ENCODE measurements at places on chromosomes 2 and 18.

DNA sequence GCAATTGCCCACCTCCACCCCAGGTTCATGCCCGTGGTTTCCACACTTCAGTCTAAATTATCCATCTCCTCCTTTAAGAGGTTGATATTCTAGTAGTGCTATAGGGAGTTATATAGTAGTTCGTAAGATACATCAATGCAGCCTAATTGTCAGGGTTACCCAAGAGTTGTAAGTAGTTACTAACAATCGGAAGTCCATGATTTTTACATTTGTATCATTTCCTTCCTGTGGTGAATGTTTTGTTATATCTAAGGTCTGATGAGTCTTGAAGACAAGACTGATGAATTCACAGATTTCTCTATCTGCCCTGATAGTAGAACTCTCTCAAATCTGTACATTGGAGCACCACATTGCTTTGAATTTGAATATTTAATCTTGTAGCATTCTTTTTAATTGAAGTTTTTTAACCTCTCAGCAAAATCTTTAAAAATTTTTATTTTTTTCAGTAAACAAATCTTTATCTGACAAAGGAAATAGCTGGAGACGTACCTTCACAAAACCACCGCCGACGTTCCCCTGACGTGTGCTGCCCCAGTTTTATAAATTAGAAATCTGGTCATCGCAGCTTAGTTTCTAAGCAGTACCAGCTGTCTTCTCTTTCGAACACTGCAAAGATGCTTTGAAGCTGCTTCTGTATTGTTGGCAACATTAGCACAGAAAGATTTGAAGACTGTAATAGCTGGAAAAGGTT is 264.5 kb downstream of the SOCS6 start:
- DNase-seq: no peak

DNA sequence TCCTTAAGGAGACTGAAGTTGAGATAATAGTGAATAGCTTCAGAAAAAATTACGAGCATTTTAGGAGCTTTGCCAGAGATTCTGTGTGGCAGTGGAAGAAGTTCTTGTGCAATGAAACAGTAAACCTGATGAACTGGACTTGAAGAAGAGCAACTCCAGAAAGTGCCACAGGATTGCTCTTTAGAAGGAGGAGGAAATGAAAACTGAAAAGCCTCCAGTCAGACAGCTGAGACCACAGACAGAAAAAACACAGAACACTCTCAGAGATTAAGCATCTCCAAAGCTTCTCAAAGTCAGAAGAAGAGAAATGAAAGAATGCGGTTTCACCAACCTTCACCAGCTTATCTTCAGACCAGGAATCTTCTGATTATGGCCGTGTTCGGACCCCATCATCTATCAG is 329.7 kb upstream of the CNTNAP5 start:
- no peak for DNase-seq

DNA sequence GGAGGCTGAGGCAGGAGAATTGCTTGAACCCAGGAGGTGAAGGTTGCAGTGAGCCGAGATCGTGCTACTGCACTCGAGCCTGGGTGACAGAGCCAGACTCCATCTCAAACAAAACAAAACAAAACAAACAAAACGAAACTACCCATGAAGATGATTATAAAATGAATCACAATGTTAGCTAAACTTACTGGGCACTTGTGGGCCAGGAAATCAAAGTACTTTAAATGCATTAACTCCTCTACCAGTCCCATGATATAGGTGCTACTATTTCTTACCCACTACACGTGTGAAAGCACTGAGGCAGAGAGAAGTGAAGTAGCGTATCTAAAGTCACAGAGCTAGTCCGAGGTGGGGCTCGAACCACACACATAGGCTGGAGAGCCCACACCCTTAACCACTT is 53.6 kb downstream of the POLE4 start:
- DNase-seq: no peak

- no peak for DNase-seq
These were observed 4.8 kb downstream of the ATOH8 start for GRCh38 chr2:85758361-85759256.

DNA sequence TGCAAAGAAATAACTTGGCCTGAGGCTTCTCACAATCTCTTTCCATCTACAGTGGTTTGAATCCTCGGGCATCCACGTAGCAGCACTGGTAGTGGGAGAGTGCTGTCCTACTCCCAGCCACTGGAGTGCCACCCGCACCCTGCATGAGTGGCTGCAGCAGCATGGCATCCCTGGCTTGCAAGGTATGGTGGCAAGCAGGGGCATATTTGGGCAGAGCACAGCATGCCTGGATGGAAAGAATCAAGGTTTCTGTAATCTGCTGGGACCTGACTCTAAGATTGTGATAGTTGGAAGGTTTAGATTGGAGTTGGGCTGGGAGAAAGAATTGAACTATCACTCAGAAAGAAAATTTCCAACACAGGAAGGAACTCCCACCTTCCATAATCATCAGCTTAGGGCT is 4.0 kb downstream of the CAD start:
- DNase-seq: no peak

DNA sequence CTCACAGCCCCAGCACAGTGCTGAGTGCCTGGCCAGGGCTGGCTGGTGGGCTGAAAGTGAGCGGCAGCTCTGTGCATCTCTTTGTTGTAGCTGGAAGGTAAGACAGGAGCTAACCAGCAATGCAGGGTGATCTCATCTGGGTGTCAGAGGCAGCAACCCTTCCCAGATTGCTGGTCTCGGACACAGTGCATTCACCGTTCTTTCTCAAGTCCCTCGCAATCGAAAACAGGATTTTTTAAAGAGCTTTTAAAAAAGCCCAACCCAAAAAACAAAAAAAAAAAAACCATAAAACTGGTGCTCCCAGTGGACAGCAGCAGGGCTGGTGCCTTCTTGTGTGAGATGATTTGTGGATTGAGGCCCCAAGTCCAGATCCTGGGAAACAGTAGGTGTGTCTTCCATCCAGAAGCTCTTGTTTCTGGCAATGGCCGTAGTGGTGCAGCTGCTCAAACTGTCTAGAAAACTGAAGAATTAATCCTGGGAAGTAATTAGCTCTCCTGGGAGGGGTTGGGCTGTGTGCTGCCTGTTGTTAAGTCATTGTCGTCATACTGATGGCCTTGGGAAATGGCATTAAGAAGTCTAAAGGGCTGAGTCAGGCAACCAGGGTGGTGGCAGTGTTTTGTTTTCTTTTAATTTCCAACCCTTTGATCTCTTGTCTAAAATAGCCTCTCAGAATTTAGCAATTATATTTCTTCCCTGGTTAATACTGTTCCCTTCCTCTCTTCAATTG is 156.7 kb downstream of the KLHL29 start:
- DNase-seq: no peak

GRCh38 chr18:58645398-58645797 is 16.5 kb upstream of the ALPK2 start:
- no peak for DNase-seq

DNA sequence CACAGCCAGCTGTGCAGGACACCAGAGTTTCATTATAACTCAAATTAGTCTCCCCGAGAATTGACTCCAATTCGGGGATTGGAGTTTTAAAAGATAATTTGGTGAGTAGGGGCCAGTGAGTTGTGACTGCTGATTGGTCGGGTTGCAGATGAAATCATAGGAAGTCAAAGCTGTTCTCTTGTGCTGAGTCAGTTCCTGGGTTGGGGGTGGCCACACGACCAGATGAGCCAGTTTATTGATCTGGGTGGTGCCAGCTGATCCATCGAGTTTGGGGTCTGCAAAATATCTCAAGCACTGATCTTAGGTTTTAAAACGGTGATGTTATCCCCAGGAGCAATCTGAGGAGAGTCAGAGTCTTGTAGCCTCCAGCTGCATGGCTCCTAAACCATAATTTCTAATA is 82.7 kb upstream of the SLC66A3 start:
- no peak for DNase-seq

DNA sequence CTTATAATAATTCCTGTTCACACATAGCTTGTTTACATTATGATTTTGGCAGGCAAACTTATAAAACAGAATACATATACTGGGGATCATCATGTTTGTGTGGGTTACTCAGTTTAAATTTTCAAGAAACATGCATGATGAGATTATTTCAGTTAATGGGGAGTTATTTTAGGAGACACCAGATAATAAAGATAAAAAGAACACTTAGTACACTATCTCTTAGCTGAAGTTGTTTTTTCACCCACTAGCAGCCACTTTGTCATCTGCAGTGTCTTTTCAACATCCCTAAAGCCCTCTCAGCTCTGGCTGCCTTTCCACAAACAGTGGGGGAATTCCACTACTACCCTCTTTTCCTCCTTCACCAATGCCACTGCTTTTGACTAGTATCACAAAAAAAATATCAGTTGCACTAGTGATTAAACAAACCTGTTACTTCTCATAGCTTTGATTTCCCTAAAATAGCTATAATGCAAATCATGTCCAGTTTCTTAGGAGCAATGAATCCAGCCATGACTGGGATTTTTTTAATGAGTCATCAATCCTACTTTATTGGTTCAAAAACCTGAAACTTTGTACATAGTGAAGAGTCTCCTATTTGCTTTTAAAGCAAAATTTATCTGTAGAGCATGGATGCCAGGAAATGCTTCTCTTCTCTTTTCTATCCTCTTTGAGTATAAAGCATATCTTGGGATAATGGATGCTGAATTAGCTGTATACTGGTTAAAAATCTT is 156.7 kb upstream of the TFPI start:
- no peak for DNase-seq

DNA sequence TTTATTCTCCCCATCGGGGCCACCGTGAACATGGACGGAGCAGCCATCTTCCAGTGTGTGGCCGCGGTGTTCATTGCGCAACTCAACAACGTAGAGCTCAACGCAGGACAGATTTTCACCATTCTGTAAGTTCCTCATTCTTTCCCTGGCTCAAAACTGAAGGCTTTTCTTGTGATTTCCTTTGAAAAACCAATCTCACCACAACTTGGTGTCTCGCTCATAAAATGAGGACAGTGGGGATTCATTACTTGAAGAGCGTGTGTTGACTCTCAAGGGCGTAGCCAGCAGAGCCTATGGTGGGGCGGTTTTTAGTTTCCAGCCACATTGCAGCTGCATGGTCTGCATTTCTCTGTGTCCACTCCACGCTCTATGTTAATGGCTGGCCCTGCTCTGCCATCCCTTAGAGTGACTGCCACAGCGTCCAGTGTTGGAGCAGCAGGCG is 29.0 kb downstream of the SLC1A4 start:
- no peak for DNase-seq

- DNase-seq: peak; percentile 61
These were observed 187.8 kb upstream of the SIX3 start for GRCh38 chr2:44753552-44754285.

- no peak for DNase-seq
These were observed 81.5 kb upstream of the SMAD2 start for GRCh38 chr18:48011926-48012465.

- no peak for DNase-seq
These were observed 508.3 kb downstream of the TSN start for GRCh38 chr2:122263746-122264145.

DNA sequence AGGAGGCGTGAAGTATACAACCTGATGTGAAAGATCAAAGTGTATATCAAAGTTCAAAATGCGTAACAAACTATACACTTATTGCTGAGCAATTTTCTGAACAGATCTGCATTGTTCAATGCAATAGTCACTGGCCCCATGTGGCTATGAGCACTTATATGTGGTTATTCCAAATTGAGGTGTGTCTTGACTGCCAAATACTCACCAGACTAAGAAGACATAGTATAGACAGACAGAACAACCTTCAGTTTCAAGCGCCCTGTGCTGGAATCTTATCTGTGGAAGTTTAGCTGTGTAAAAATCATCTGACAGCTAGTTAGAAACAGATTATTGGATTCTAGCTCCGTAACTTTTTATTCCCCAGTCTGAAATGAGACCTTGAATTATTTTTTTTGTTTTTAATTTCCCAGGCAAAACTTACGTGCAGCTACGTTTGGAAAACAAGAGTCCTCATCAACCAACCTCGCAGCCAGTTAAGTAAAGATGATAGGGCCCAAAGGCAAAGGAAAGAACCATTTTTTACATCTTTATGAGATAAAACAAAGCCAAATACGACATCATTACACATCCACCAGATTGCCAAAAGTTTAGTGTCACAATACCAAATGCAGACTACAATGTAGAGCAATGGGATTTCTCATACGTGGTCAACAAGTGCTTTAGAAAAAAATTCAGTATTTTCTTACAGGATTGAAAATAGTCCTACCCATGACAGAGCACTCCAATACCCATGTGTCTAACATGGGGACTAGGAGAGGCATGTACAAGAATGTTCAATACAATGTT is 37.2 kb downstream of the MBOAT2 start:
- no peak for DNase-seq

GRCh38 chr2:219029829-219030165 is 11.5 kb downstream of the CFAP65 start:
- DNase-seq: peak; percentile 37

GRCh38 chr18:79575891-79576685 is 103.5 kb upstream of the CTDP1 start:
- no peak for DNase-seq

- no peak for DNase-seq
These were observed 179.7 kb downstream of the HAUS1 start for GRCh38 chr18:46283895-46284295.

DNA sequence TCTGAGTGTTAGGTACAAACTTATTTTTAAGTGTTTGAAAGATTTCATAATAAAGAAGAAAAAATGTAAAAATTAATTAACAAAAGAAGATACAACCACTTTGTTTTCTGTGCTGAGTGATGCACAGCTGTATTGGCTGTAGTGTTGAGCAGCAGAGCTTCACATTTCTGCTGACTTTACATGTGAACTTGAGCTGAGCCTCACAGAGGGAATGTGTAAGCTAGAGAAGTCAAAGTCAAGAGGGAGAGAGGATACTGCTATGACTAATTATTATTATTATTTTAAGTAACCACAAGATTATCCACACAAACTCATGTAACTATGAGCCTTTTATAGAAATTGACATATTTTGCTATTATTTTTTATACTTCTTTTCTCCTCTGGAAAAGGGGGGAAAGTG is 159.1 kb upstream of the ZSWIM2 start:
- no peak for DNase-seq

DNA sequence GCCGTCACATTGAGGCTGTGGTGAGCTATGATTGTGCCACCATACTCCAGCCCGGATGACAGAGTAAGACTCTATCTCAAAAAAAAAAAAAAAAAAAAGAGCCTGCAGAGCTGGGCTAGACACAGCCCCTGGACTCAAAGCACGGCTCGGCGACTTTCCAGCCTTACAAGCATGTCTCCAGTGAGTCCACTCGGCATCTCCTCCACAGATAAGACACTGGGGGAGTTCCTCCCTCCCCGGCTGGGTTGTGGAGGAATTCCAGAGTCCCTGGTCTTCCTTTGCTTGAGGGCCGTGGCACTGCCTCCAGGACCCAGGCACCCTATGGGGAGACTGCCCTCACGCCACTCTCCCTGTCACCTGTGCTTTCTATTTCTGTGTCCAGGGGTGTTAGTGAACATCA is 30.9 kb upstream of the RPL31 start:
- DNase-seq: no peak

DNA sequence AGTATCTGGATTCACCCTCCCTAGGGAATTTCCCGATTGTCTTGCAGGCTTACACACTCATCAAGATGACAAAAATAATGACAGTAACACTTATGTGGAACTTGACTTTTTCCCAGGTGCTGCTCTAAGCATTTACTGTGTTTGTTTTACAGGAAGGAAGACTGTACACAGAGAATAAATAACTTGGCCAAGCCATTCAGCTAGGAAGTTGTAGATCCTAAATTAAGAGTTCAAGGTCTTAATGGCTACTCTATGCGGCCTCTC is 549 bp upstream of the DPP4 start:
- no peak for DNase-seq

GRCh38 chr18:23515911-23516546 is 12.7 kb downstream of the RMC1 start:
- peak; percentile 32 for DNase-seq

GRCh38 chr2:99688699-99689098 is 198.9 kb upstream of the REV1 start:
- no peak for DNase-seq
